ENCODE measurements at places on chromosomes 13 and 19.
A peak's percentile ranks its signal among the peaks of the same experiment; 100 is the strongest.

- no peak for DNase-seq
Measured at GRCh38 chr13:100980171-100980570, 305.6 kb upstream of the TMTC4 start.

GRCh38 chr19:33064792-33065550 lies at the start of gene RHPN2:
TSS of gene RHPN2 (minus strand) at chr19:33064888. CDS start at chr19:33064852, 36 bp downstream.
- DNase-seq = peak; percentile 69

GRCh38 chr13:26518451-26518959 lies 39.0 kb upstream of the WASF3 start:
- no peak for DNase-seq

DNA sequence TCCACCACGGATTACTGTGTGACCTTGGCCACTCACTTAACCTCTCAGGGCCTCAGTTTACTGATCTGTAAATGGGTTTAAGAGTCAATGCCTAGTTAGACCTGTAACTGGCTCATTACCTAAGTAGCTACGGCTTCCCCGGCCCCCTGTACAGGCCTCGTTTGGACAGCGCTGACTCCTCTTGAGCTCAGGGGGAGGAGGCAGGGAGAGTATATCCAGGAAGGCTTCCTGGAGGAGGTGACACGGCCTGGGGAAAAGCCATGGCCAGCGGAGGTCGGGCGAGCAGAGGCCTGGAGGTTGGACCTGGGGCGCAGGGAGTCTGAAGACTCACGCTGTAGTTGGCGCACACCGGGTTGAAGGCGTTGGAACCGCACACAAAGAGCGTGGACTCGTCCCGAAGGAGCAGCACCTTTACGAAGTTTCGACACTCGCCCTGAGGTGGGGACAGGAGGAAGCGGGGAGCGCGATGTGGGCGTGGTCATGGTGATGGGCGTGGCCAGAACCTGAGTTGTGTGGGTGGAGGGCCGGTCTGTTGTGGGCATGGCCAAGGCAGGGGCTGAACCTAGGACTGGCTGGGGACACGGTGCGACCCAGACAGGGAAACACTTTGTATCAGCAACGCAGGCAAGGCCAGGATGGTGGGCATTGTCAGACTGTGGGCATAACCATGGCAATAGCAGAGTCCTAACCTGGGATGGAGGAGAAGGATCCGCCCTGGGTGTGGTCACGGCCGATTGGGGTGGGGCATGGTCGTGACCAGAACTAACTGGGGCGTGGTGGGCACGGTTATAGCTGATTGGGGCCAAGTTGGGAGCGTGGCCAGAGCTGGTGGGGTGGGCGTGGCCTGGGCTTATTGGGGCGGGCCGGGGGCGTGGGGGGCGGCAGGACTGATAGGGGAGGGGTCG lies 3.6 kb downstream of the SEMA6B start:
- no peak for DNase-seq

DNA sequence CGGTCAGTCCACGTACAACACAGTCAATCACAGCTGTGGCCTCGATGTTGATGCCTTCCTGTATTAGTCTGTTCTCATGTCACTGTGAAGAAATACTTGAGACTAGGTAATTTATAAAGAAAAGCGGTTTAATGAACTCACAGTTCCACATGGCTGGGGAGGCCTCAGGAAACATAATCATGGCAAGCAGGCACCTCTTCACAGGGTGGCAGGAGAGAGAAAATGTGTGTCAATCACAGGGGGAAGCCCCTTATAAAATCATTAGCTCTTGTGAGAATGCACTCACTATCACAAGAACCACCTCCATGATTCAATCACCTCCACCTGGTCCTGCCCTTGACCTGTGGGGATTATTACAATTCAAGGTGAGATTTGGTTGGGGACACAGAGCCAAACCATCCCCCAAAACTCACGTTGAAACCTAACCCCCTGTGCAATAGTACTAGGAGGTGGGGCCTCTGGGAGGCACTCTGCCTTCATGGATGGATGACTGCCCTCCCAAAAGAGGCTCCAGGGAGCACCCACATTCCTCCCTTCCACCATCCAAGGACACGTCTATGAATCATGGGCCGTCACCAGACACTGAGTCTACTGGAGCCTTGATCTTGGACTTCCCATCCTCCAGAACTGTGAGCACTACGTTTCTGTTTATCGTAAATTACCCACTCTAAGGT lies 2.3 kb upstream of the PROZ start:
- DNase-seq = no peak

DNA sequence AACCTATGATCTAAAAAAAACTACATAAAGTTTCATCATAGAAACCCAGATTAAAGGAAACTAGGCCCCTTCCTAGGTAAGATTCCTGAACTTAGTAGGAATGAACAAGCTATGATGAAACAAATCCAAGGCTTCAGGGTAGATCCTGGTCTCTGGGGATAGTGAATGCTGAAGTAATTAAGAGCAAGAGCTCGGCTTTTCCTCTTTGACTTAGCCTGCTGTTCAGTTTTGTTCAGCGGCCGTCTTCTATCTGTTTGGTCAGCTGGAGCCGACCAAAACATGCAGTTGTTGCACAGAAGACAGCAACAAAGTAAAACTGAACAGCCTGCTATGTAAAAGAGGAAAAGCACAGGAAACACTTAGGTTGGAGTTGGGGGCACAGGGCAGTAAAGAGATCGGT lies 44.1 kb upstream of the RFXAP start:
- no peak for DNase-seq

- DNase-seq = no peak
Measured at GRCh38 chr19:8615024-8615423, 4.5 kb upstream of the ADAMTS10 start.

DNA sequence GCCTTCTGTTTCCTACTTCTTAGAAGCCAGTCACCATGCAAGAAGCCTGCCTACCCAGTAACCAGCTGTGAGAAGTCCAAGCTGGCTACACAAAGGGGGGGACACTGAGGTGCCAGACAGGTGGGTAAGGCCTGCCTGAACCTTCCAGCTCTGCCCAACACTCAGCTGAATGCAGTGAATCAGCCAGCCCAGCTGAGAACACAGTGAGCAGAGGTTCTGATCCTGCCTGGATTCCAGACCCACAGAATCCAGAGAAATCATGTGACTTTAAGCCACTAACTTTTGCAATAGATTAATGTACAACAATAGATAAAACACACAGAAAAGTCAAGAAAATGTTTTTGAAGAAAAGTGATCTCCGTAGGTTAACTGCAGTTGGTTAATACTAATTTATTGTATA lies 151.7 kb downstream of the EFNB2 start:
- DNase-seq = no peak

- DNase-seq = no peak
Measured at GRCh38 chr13:74550039-74550438, 415.8 kb upstream of the KLF12 start.

- DNase-seq = no peak
Measured at GRCh38 chr19:15846923-15847322, 31.5 kb upstream of the OR10H1 start.

DNA sequence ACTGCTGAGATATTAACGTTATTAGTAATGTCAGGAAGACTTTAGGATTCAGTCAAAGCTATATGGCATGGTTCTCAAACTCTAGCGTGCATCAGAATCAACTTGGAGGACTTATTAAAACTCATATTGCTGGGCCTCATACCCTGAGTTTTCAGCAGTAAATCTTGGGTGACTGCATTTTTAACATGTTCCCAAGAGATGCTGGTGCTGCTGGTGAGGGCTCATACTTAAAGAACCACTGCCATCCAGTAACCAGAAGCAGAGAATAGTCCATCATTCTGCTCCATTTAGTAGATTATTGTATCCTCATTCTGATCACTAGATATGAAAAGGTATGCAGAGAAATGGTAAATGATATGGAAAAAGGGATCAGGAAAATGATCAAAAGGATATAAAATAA lies 7.9 kb downstream of the GPR12 start:
- DNase-seq = no peak
